ENCODE measurements at places on chromosomes 5 and 9.
A peak's percentile ranks its signal among the peaks of the same experiment; 100 is the strongest.

DNA sequence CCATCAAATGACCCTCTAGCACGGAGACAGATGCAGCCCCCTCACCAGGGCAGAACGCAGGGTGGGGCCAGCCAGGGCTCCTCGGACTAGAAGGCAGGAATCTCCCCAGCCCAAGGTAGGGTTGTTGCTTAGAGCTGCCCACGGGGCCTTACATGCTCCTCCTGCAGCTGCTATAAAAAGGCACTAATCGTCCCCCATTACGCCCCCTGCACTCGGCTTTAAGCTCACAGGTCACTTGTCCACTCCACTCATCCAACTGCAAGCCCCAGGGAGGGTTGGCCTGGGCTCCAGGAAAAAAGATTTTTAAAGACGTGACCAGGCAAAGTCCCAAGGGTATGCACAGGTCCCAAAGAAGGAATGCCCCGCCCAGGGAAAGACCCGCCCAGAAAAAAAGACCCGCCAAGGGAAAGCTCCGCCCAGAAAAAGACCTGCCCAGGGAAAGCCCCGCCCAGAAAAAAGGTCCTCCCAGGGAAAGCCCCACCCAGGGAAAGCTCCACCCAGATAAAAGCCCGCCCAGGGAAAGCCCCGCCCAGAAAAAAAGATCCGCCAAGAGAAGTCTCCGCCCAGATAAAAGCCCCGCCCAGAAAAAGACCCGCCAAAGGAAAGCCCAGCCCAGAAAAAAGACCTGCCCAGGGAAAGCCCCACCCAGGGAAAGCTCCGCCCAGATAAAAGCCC, 11.1 kb downstream of the GRIN1 start:
- no peak for DNase-seq

GRCh38 chr9:36471359-36471758, 71.3 kb upstream of the RNF38 start:
- DNase-seq: no peak

DNA sequence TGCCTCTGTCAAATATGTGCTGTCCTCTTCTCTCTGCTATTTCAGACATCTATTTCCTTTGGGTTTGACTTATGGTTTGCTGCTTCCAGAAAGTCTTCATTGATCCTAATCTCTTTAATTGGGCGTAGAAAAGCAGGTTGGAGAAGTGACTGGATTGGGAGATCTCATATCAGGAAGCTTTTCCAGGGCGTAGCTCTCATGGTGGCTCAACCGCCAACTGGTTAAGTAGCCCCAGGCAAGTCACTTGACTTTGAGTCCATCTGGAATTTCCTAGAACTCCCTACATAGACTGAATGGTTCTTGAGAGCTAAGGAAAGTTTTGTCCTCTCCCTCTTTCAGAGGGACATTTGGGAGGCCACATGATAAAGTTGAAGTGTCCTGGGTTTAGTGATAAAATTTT, 192.3 kb upstream of the GLRA1 start:
- no peak for DNase-seq

DNA sequence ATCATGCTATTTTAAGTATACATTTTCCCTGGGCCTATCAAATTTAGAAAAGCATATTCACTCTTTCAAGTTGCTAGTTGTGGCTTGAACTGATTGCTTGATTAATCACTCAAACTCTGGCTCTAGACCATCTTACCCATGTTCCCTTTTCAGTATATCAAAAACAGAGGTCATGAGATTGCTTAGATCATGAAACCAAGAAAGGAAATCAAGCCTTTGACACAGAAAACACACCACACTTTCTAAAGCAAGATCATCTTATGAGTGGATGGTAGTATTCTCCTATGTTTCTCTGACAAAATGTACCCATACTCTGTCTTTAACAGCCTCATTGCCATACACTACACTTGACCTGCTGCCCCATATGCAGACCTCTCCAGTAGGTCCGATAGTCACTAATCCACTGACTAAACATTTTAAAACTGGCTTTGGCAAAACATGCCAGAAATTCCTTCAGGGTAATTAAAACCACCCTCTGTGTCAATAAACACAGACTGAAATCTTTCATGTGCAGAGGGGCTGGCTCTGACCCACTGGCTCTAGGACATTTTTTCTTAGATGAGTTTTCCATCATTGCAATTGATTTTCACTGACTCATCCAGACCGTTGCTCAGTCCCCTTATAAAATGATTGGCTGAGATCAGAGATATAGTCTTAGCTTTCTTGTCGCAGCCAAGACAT, 18.2 kb downstream of the PPP2R2B start:
- no peak for DNase-seq

DNA sequence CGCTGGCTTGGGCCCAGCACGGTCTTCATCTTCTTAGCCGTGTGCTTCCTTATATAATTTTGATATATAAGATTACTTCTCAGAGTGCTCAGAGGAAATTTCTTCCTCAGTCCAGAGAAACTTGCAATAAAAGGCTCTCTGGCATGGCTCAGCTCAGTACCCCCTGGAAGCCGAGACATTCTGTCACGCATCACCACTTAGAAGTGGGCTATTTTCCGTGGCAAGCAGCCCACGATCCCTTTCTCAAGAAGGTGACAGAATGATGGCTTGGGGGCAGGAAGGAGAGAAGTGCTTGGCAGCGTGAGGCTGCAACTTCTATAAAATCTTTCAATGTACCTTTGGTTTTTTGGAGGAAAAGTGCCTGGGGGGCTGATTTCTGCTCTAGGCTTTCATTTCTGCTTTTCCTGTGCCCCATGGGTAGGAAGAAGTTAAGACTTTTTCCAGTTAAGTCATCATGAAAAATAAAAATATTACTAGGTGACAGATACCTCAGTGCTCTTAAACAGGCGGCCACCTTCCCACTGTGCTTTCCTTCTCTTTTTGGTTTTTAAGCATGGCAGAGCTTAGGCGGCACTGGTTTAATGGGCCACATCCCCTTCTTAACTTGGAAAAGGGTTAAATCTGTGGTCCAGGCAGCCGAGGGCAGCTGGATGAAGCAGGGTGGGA, 104.6 kb downstream of the MVB12B start:
- no peak for DNase-seq

DNA sequence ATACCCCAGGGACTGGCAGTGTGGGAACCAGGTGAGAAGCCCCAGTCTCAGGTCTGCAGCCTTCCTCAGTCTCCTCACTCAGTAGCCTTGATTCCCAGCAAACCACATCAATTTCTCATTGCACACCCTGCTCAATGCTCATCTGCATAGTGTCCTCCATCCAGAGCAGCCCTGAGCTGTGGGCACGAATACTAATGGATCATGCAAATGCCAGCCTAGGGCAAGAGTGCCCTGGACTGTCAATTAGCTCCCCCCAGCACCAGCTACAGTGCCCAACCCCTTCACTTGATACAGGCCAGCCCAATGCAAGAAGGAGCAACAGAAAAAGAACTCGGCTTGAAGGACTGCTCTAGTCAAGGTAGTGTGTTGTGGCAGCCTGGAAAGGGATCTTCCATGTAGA, 9.8 kb upstream of the KCNIP1 start:
- no peak for DNase-seq

GRCh38 chr5:171855798-171856763, 70.5 kb downstream of the SMIM23 start:
- no peak for DNase-seq

GRCh38 chr5:139796061-139796806, 626 bp downstream of the PSD2 start:
- DNase-seq: no peak

- DNase-seq: no peak
Observed at GRCh38 chr5:113167985-113168384, 191.4 kb downstream of the DCP2 start.

DNA sequence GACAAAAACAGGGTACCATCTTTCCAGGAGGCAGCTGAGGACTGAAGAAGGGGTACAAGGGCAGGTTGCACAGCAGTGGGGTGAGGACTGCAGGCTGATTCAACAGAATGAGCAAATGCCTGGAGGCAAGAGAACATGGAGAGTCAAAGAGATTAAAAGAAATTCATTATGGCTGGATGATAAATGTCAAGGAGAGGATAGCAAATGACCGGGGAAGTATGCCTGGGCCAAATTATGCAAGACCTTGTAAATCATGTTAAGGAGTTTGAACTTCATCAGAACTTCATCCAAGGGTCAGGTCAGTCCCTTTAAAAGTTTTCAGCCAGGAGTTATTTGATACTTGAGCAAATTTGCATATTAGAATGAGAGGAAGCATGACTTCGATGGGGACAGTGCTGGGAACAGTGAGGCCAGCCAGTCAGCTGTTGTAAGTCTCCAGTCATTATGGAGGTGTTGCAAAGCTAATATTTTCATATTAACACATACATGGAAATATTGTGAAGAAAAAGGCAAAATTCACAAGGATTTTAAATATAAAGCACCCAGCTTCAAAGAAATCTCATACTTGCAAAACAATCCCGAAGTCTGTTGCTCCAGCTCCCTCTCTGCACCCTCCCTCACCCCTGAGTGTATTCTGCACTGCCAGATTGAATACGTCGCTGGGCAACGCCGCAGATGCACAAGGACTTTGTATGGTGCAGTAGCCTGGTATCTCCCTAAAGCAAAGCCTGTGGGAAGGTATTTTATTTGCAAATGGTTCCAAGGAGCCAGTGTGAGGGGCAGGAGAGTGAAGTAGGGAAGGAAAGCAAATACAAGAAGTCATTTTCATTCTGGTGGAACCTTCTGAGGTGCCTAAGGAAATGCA, 509.8 kb upstream of the TLE4 start:
- no peak for DNase-seq

DNA sequence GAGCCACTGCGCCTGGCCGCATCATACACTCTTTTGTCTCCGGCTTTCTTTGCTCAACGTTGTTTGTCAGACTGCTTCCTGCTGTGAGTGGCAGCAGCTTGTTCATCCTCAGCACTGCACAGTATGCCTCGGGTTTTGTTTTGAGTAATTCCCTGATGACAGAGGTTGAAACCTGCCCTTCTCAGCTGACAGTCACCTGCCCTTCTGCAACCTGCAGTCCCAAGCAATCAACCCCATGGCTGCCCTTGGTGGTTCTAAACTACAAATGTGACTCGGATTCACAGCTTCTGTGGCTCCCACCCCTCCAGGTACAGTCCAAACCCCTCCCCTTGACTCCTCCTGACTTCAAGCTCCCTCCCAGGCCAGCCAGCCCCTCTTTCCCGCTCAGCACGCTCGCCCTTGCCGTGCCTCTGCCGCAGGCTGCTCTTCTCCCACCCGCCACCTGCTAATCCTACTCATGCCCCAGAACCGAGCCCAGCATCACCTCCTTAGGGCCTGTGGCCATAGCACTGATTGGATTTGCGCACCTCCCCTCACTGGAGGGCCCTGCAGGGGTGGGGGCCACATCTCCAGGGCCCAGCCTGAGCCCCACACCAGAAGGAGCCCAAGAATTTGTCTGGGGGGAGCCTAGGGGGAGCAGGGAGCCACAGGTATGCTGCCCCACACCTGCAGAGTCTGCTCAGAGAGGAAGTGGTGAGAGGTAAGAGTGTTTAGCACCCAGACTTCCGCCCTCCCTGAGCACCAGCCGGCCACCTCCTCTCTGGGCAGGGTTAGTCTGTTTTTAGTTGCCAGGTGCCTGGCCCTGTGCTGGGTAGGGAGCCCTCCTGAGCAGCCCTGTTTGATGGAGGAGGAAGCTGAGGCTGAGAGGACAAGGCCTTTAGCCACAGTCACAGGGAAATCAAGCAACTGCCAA, 10.1 kb downstream of the EEIG1 start:
- DNase-seq: peak; percentile 74

- no peak for DNase-seq
Observed at GRCh38 chr5:178371362-178372111, 138.9 kb upstream of the PHYKPL start.

GRCh38 chr5:1819458-1819857, 18.3 kb downstream of the NDUFS6 start:
- no peak for DNase-seq

GRCh38 chr9:94843134-94843533, 116.6 kb downstream of the AOPEP start:
- DNase-seq: no peak

DNA sequence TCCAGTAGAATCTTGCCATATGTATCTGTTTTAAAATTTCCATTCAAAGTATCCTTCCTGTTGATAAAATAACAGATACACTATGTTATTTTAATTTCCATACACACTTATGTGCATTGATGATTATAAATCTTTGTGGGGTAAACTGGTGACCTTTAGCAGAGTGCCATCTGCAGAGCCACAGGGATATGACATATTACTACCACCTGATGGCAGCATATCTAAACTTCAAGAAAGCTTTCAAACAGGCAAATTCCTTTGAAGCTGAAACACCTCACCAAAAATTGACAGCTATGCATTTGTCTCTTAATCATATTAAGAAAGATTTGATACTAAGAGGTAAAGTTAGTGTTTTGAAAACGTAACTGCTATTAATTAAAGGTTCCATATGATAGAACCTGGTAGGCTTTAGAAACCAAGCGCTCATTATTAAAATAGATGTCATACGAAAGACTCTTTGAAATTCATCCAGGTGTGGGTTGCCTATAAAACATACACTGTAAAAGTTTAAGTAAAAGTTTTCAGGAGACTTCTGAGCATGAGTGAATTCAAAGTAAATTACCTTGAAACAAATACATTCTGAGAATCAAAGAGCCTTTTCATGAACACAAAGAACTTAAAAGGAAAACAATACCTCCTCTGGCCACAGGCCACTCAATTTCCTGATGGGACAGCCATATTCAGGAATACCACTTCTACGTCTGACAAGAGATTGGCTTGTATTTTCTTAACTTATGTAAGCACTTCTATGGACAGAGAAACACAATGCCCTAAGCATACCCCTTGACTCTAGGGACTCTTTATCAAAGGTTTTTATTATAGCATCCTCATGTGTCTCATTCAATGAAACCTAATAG, 93.3 kb downstream of the KIAA0825 start:
- DNase-seq: no peak

DNA sequence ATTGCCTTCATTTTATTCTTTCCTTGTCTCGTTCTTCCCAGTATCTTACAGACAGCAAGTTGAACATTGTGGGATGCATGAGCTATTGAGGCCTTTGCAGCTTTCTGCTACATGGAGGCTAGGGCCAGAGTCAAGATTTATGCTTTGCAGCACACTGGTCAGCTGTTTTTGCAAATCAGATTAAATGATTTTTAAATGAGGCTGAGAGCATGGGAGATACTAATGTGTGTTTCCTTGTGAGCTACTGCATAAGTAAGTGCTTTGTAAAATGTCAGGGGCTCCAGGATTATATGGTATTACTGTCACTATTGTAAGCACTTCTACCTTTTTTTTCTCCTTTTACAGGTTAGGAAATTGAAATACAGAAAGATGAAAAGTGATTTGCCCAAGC, 111.0 kb upstream of the CDKN2B start:
- no peak for DNase-seq

All from activated CD4-positive, alpha-beta T cell treated with anti-CD3 and anti-CD28 coated beads, Interleukin-2, amount 50 U/mL, for 48 hours (primary cell).